ENCODE measurements at places on chromosomes 16 and 17.

DNA sequence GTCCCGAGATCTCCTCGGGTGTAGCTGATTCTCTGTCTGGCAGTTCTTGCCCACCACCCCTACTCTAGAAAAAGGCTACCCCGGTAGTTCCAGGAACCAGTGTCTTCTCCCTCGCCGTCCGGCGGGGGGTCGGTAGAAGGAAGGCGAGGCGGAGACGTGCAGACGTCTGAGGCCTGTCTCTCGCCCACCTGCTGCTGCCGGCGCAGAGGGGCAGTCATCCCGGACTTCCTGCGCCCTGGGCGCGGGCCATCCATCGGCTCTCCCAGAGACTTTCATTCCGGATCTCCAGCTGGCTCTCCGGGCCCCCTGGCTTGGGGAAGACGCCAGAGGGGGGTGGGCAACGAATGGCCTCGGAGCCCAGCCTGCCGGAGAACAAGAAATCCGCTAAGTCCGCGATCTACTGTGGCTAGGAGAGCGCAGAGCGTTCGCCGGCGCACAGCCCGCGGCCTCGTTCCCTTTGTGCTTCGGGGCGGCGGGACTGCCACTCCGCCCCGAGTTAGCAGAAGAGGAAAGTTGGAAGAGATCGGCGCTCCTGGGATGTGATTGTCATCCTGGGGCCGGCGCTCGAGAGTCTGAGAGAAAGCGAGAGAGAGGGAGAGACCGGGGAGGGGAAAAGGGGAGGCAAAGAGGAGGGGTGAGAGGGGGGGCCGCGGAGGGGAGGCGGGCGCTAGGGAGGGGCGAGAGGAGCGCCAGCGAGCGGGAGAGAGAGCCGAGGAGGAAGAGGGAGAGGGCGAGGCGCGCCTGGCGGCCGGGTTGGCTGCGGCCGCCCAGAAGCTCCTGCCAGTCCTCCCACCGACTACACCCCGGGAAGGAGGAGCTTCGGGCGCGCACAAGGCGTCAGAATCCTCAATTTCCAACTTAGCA, at the start of gene IRX5:
TSS of gene IRX5 (plus strand) at position 861 of the 864 bp plus-strand sequence. CDS start 334 bp downstream, outside the sequence.
- DNase-seq, result peak; percentile 96

GRCh38 chr17:4806777-4807604, at the start of gene PLD2:
Gene PLD2, plus strand, starts transcription at chr17:4807152. Its CDS starts 621 bp downstream, at chr17:4807773.
- DNase-seq, result no peak

- peak; percentile 86 for DNase-seq
Observed at GRCh38 chr17:50218771-50219315, 17.4 kb upstream of the COL1A1 start.

DNA sequence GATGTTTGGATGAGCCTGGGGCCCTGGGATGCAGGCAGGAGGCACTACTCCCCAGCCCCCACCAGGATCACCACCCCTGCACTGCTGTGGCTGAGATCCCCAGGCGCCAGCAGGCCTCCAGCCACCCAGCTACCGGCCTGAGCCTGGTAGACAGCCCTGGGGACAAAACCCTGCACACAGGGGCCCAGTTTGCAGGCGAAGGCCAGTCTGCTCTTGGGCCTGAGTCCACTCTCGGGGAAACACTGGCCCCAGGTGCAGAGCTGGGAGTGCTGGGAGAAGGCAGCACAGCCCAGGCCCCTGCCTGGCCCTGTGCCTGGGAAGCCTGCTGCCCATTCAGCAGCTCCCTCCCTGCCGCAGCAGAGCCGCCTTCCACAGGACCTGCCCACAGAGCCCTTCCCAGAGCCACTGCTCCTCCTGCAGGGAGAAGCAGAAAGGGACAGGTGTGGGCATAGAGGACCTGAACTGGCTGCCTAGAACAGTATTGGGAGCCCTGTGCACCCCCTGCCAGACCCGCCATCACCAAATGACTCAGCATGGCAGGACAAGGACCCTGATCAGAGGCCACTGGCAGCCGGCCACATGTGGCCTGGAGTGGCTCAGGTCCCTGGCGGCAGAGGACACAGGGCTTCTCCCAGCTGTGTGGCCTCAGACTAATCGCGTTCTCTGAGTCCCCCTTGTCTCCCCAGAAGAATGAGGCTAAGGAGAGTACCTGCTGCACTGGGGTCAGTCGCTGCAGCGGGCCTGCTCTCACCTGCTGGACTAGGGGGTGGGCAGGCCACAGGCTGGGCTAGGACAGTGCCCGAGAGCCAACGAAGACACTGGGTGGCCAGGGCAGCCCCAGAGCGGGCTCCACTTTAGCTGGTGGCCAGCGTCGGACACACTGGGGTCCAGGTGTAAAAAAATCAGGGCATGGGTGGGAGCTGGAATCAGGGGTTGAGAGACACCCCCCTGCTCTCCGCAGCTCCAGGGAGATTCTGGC, 10.7 kb downstream of the MSRB1 start:
- no peak for DNase-seq

DNA sequence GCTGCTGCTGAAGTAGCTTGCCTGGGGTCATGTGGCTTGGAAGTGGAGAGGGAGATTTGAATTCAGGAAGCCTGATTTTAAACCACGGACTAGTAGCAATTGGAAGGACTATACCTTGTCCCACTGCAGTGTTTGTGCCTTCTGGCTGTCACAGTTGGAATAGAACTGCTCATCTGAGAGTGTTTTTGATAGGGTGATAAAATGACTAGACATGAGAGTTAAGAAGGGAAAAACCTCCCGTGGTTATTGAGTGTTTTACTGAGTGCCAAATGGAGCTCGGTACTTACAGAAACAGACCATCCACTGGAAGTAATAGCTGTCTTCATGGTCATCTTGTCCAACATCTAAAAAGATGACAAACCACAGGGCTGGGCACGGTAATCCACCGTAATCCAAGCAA, 70.4 kb downstream of the MSI2 start:
- DNase-seq, result no peak

DNA sequence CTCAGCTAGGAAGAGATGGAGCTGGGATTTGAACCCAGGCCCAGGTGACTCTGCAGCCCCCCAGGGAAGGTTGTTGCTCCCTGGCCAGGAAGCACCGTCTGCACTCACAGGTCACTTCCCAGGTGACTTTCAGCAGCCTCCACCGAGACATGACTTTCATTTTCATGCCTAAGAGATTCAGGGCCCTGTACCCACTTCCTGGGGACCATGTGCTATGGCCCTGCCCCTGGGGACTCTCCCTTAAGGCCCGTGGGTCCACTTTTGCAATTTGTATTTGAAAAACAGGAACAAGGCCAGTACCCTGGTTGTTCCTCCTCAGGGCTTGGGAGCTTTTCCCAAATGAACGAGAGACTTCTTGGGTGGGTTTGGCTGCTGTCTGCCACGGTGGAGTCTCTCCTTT, 191.0 kb downstream of the IRF8 start:
- DNase-seq, result no peak

DNA sequence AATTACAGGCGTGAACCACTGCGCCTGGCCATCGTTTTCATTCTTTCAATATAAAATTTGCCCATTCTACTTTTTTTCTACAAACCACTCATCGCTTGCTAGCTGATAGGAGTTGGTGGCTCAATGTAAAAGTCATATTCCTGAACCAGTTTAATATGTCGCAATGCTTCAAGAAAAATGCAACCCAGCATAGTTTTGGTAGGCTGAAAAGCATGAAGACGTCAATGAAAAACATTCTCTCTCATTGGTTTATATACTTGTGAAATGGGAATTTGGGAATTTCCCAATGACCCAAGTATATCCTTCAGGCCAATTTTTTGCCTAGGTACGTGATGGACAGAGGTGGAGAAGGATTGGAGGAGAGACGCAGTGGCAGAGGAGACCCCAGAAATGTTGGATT, 26.9 kb downstream of the USP43 start:
- no peak for DNase-seq

DNA sequence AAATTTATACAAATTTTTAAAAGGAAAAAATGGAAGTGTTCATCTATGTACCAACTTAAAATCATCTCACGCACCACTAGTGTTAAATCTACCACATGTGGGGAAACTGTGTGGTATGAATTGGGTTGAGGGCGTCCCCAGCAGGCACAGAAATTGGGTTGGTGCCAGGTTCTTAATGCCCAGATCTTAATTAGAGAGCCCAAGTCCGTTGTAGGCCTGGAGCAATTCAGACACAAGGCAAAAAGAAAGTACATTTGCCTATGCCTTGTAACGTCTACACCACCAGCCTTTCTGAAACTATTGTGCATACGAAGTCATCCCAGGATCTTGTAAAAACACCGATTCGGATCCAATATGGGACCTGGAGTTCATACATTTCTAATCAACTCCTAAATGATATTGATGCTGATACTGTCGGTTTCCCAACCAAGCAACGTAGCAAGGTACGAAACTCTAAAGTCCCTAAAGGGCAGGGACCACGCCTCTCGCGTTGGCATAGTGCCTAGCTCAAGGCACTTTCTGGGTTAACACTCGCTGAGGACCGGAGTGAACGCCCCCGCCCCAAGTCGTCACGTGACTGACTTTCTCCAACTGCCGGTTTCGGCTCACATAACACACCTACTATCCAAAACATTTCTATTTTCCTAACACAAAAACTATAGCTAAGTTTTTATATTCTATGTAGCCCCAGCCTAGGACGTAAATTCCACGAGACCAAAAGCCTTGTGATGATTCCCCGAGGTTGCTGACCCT, 945 bp upstream of the UQCRC2 start:
- no peak for DNase-seq

DNA sequence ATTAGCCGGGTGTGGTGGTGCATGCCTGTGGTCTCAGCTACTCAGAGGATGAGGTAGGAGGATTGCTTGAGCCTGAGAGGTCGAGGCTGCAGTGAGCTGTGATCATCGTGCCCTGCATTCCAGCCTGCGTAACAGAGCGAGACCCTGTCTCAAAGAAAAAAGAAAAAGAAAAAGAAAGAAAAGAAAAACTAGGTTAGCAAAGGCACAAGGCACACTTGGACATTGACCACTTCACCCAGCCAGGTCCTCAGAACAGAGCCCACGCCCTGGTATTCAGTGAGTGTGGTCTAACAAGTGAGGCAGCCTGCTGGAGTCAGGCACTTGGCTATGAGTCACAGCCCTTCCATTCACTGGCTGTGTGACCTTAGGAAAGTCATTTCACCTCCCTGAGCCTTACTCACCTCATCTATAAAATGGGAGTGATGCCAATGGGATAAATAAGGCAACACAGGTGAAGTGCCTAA, 10.4 kb downstream of the MILR1 start:
- no peak for DNase-seq

- DNase-seq, result peak; percentile 38
Observed at GRCh38 chr16:56807011-56807675, 57.9 kb upstream of the SLC12A3 start.

DNA sequence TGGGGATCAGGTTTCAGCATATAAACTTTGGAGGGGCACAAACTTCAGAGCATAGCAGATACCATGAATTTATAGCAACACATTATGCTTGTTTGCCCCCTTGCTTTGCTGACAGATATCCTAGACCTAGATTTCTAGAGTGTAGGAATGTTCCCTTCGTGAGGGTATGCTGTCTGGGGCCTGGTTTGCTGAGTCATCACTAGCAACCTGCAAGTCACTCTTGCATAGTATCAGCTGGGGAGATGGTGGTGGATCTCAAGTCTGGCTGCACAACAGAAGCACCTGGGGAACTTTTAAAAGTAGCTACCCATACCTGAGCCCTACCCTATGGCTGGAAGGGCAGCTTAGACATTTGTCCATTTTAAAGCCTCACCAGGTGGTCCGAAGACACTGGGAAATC, 22.3 kb upstream of the HSBP1 start:
- no peak for DNase-seq

DNA sequence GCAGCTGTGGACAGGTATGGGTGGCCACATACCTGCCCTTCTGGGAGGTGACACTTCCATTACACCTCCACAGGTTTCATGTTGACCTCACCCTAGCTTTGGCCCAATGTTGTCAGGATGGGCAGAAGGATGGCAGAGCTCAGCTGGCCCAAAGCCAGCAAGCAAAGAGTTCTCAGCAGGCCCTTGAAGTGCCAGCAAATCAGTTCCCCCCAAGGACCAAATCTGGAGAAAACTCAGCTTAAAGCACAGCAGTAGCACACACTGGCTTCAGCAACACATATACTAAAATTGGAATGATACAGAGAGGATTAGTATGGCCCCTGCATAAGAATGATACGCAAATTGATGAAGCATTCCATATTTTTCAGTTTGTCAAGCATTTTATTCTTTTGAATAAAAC, 13.4 kb downstream of the ARL4D start:
- no peak for DNase-seq

DNA sequence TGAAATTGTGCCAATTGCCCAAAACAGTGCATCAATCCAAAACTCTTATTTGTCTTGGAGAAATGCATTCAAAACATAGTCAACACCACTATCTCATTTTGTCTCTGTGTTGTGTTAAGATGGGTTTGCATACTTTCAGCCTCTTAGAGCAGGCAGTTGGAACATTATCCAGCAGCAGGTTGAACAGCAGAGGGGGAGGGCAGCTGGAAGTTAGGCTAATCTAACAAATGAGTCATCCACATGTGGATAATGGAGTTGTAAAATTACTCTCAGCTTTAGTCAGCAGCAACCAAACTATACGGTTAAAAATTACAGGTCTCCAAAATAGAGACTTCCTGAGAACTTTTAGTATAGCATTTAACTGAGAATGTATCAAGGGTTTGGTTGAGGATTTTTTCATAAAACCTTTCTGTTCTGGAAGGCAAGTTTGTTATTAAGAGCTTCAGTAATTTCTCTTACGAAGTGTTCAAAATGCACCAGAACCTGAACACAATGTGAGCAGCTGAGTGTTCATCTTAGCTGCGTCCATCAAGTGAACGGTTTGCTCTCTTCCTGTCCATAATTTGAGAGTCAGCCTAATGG, 46.3 kb downstream of the PRKCA start:
- DNase-seq, result peak; percentile 47

DNA sequence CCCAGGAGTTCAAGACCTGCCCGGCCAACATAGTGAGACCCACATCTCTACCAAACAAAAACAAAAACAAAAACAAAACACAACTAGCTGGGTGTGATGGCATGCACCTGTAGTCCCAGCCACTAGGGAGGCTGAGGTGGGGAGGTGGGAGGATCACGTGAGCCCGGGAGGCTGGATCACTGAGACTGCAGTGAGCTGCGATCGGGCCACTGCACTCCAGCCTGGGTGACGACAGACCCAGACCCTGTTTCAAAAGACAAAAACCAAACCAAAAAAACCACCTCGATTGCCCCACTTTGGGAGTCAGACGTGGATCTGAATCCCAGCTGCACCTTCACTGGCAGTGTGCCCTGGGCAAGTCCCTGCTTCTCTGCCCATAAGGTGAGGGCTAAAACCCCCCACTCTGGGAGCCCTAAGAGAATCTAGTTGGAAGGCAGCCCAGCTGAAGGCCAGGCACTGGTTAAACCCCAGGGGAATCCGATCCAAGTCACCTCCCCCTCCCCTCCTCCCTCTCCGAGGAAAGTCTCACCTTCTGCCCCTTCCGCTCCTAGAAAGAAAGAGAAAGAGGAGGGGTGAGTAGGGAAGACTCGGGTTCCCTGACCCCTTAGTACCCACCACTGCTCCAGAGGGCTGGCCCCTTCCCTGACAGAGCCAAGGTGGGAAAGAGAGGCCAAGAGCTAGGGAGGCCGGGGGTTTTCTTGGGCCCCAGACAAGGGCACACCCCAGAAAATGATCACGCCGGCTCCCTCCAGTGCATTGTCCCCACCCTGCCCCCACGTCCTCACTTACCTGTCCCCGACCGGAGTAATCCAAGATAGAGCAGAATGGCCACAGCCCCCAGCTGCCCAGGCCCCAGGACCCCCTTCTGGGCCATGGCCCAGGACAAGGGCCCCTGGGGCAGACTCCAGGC, 647 bp downstream of the PRSS8 start:
- DNase-seq, result no peak

GRCh38 chr17:67369676-67370075, 3.3 kb upstream of the PSMD12 start:
- DNase-seq, result no peak

All from fibroblast of skin of left quadriceps (primary cell).